ENCODE measurements at places on chromosomes 5 and 9.

- no peak overlapping the region for H3K4me3 ChIP-seq
- H3K36me3 ChIP-seq, result no peaks in the 10 kb centered on the region
- no peaks in the 10 kb centered on the region for H3K4me1 ChIP-seq
Observed at GRCh38 chr9:111983484-111983908, 86.9 kb downstream of the UGCG start.

GRCh38 chr5:37029436-37029835 lies 152.9 kb downstream of the NIPBL start:
- peaks cover 35% of the 10 kb centered on the region for H3K36me3 ChIP-seq
- no peak overlapping the region for H3K27ac ChIP-seq
- no peaks in the 10 kb centered on the region for H3K4me1 ChIP-seq

DNA sequence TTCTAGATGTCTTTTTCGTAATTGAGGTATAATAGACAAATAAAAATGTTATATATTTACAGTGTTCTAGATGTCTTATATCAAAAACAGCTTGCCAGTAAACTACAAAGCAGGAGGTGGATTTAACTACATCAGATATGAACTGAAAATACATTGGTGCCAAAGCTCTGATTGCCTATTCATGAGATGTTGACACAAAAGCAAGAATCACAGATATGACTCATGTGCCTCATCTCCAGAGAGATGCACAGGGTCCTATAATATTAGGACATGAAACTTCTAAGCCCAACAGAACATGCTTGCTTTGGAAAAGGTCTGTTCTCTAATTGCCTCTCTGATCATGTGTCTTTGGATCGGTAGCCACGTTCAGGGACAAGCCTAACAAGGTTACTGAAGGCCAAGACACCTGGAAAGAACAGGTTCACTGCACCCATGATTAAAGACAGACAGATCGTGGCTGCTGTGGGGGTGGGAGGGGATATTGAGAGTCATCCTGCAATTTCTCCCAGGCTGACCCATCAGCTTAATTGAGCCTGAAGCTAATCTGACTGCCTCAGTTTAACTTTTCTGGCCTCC lies 16.8 kb downstream of the ABCA1 start:
- no peak overlapping the region for H3K4me3 ChIP-seq
- H3K27me3 ChIP-seq, result no peaks in the 10 kb centered on the region
- peaks cover 10% of the 10 kb centered on the region for H3K4me1 ChIP-seq

GRCh38 chr5:64207978-64208377 lies 42.3 kb downstream of the RNF180 start:
- no peaks in the 10 kb centered on the region for H3K27me3 ChIP-seq
- H3K4me3 ChIP-seq, result no peak overlapping the region
- H3K4me1 ChIP-seq, result no peaks in the 10 kb centered on the region
- H3K27ac ChIP-seq, result no peak overlapping the region
- no peak for DNase-seq
- H3K36me3 ChIP-seq, result no peaks in the 10 kb centered on the region

DNA sequence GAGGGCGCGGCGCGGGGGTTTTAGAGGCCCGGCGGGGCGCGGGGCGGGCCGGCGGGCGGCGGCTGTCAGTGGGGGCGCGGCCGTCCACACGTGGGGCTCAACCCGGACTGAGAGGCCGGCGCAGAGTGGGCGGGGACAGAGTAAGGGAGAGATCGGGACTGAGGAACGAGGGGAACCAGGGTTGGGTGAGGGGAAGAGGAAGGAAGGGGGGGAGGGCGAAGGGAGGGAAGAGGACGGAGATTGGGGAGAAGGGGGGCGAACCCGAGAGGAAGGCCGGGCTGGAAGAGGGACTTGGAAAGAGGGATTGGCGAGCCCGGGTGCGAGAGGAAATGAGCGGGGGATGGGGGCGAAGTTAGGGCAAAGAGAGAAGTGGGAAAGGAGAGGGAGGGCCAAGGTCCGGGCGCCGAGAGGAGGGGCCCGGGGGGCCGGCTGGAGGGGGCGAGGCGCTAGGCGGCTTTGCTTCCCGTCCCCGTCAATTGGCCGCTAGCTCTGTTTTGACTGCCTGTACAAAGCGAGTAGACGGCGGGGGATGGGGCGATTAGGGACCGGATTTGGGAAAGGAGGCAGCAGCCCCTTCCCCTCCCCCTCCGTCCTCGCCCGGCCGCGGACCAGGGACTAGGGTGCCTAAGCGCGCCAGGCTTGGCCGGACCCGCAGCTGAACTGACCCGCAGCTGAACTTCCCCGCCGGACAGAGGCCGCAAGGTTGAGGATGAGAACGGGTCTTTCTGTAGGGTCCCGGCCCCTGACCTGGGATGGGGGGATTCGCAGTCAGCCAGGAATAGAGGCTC lies 399 bp upstream of the FBN2 start:
- peaks cover 19% of the 10 kb centered on the region for H3K4me1 ChIP-seq
- peak overlapping the region; percentile 74 for H3K4me3 ChIP-seq
- peaks cover 50% of the 10 kb centered on the region for H3K27me3 ChIP-seq
- no peak overlapping the region for H3K27ac ChIP-seq

DNA sequence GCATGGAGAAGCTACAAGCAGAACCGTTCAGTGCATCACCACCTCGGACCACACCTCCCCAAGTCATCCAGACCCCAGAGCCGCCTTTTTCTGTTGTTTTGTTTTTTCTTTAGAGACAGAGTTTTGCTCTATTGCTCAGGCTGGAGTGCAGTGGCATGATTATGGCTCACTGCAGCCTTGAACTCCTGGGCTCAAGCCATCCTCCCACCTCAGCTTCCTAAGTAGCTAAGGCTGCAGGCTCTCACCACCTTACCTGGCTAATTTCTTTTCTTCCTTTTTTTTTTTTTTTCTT lies 13.5 kb upstream of the SFXN1 start:
- H3K27me3 ChIP-seq, result no peaks in the 10 kb centered on the region
- H3K4me3 ChIP-seq, result no peak overlapping the region
- H3K27ac ChIP-seq, result no peak overlapping the region
- H3K36me3 ChIP-seq, result no peaks in the 10 kb centered on the region
- peaks cover 5% of the 10 kb centered on the region for H3K4me1 ChIP-seq
